ENCODE measurements at places on chromosomes 13 and 19.

DNA sequence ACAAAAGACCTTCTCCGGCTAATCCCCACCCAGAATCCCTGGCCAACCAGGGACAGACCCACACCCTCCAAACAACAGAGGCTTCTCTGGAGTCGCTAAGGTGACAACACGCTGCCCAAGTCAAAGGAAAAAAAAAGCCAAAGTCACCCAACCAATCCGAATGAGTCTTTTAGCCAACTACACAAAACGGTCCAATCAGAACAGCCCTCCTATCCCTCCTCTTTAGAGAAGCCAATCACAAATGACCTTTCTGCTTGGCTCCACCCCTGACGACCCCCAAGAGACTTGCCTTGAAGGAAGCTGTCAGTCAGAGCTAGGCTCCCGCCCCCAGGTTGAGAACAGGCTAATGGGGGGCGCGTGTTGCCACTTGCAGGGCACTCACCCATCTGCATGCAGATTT is 6.6 kb upstream of the FBXW9 start:
- DNase-seq, result no peak

DNA sequence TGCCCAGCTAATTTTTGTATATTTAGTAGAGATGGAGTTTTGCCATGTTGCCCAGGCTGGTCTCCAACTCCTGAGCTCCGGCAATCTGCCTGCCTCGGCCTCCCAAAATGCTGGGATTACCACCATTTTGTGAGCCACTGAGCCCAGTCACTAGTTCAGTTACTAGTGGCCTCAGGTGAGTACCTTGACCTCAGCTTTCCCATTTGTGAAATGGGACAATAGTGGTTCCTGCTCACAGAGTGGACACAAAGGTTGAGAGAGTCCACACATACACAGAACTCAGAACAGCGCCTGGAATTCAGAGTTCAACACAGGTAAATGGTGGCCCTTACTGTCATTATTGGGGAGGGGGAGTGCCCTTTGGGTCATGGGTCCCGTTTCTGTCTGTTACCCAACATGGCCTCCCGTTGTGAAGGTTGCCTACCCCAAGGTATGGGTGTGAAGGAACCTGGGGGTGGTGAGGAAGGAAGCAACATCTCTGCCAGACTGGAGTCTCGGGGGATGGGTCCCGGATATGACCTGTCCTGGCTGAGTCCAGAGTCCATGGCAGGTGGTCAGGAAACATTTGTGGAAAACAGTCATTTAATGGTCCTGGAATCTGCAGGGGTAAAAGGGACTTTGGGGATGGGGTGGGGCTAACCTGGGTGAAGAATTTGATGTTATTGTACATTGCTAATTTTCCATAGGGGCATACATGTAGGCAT is 11.7 kb upstream of the IRGC start:
- no peak for DNase-seq

GRCh38 chr13:99969453-99969918 is 2.1 kb downstream of the ZIC5 start:
- DNase-seq, result no peak

DNA sequence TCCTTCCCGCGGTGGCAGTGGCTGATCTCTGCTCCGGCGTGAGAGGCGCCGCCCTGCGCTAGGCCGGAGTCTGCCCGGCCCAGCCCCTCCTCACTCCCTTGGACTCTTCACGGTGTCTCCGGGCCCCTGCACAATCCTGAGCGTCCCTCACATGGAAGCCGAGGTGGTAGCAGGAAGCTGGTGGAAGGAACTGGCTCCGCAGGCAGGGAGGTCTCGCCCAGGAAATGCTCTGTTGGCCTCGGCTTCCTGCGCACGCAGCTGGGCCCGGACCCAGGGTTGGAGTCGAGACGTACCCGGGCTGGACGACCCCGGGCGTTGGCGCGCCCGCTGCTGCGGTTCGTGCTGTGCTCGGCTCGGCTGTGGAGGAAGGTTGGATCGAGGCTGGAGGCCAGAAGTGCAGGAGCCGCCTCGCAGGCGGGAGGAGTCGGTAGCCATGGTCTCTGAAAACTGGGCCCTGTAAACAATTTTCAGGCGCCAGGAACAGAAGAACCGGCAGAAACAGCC is 46.3 kb downstream of the ZNF724 start:
- DNase-seq, result no peak

GRCh38 chr19:13006431-13007281 is 11.4 kb downstream of the NFIX start:
- no peak for DNase-seq

DNA sequence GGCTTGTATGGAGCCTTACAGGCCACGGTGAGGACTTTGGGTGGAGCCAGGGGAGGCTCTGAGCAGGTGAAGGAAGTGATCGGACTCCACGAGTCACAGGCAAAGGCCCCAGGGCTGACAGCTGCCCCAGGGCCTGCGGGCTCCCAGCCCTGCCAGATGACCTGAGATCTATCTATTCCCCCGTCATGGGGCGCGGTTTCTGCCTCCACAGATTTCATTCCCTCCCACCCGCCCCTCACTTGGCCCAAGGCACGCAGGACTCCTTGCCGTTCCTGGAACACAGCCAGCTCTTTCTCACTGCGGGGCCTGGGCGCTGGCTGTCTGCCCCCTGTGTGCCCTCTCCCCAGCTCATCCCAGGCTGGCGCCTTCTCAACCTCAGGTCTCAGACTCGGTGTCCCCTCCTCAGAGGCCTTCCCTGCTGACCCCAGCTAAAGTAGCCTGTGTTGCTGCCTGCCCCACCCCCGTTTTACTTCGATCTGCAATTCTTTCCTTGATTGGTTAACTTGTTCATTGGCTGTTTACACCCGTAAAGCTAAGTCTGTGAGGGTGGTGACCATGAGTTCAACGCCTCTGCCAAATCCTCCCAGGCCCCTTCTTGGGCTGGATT is 13.9 kb upstream of the PAK4 start:
- DNase-seq, result no peak

DNA sequence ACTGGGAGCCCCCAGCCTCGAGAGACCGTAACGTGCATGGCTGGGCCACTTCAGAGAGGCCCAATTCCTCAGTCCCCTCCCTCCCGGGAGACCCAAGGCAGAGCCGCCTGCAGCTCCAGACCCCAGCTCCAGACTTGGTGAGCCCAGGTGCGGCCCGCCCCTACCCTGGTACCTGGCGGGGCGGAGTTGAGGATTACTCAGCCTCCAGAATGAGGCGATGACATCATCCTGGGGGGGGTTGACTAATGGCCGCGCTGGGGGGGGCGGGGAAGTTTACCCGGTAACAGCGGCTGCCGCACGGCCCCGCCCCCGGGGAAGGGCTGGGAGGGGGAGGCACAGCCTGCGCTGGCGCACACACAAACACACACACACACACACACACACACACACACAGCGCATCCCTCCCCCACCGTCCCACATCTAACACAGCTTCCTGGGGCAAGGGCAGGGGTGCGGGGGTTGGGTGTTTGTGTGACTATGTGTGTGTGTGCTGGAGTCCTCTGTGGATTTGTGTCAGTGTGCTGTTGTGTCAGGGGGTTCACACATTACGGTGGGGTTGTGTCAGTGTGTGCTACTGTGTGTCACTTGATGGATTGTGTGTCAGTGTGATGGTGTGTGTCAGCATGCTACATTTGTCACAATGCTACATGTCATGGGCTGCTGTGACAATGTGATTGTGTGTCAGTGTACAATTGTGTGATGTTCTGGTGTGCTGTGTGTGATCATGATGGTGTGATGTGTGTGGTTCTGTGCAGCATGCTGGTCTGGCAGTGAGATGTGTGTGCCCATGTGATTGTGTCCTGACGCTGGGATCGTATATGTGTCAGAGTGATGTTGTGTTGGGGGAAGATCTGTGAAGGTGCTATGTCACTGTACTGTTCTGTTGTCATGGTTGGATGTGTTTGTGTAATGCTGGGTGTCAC is 10.3 kb upstream of the BBC3 start:
- no peak for DNase-seq

DNA sequence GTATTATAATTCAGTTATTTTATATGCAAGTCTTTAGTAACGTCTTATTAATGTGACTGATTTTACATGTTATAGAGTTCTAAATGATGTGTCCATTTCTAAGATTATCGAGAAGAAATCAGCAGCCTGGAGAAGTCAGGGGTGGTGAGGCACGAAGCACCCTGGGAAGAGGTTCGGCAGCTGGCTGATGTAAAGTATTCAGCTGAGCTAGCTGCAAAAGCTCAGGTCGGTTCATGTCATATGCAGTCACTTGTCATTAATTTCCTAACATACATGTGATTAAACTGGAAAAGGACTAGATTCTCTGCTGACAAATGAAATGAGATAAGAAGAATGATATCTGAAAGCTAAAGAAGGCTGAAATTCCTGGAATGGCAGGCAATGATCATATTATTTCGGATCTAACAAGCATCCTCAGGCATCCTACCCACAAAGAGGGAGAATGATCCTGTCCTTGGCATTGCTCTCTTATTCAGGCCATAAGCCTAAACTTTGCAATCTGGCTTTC is 383.0 kb upstream of the SLITRK1 start:
- no peak for DNase-seq

- DNase-seq, result no peak
Measured at GRCh38 chr13:95343944-95344343, 42.7 kb upstream of the ABCC4 start.

DNA sequence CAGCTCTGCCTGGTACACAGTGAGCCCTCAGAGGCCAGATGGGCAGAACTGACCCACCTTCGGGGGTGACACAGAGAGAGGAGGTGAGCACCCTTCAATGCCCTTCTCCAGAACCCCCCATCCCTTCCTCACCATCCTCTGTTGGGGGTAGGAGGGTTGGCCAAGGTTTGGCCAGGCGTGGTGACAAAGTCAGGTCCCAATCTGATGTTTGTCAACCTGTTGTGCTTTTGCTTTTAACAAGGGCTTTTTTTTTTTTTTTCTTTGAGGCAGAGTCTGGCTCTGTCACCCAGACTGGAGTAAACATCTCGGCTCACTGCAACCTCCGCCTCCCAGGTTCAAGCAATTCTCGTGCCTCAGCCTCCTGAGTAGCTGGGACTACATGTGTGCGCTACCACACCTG is 7.3 kb downstream of the PTGIR start:
- DNase-seq, result no peak

DNA sequence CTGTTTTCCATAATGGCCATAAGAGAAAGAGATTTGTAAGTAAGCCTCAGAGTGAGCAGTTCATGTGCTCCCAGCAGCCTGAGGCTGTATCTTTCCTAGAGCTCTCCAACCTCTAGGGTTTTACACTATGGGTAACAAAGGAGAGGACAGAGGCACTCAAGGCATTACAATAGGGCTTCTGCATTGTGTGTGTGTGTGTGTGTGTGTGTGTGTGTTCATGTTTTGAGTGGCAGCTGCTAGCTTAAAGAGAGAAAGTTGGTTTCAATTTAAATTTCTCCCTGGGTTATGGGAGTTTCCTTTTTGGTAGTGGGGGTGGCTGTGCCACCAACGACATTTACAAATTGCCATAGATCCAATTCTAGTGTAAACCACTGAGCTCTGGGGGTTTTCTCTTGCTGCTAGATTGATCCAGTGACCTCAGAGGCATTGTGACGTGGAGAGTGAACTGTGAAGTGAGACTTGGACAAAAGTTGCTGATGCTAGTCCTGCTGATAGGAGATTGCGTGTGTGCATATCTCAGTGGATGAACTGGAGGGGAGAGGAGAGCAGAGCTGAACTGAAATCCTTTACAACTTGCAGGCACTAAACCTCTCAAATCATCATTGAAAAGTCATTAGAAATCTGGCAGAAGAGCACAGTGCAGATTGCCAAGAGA is 67.2 kb upstream of the OLFM4 start:
- DNase-seq, result no peak

GRCh38 chr19:7507884-7508283 is 8.0 kb upstream of the ZNF358 start:
- no peak for DNase-seq

DNA sequence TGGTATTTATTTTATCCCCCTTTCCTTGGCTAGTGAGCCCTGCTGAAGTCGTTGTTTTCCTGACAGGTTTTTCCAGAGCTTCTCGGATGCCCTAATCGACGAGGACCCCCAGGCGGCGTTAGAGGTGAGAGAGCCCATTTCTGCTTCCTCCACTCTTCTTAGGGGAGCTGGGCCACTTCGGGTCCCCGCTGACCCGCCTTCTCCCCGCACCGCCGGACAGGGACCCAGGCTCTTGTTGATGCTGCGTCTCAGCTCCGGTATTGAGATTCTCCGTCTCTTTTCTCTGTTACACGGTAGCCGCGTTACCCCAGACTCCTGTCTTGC is 306 bp downstream of the SUGT1 start:
- DNase-seq, result no peak

DNA sequence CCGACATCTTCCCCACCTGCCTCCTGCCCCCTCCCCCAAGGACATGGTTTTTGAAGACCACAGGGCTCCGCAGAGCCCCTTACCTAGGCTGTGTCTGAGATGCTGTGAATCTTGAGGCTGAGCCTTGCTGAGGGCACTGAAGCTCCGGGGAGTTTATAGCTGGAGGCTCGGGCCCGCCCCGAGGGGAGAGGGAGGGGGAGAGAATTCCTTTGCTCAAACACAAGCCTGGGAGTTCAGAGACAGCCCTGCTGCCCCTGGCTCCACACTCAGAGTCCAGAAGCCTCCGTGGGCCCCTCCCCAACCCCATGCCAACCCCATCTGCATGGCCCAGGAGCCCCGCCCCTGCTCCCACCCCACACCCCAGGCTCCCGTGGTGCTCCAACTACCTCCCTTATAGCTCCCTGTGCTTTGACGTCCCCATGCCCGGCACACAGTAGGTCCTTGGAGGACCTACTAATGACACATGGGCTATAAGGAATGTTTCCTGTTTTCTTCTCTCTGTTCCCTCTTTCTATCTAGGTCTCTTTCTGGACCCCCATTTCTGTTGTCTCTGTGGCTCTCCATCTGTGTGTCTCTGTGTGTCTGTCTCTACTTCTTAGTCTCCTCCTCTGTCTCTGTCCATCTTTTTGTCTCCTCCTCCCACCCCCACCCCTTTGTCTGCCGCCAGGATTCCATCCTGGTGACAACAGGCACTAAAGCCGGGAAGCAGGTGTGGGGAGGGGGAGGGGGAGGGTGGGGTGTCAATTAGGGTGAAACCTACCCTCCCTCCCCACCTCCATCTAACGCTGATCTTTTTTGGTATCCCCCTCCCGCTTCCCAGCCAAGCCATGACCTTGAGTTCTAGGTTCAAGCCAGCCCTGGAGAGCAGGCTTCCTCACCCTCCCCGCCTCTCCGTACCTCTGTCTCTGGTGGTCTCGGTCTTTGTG is at the start of gene TNNT1:
Gene TNNT1, minus strand, starts transcription at position 129 of the 926 bp plus-strand sequence. CDS start 2,049 bp downstream, outside the sequence.
- DNase-seq, result no peak

- DNase-seq, result no peak
Measured at GRCh38 chr19:2478756-2479555, 3.0 kb downstream of the GADD45B start.

DNA sequence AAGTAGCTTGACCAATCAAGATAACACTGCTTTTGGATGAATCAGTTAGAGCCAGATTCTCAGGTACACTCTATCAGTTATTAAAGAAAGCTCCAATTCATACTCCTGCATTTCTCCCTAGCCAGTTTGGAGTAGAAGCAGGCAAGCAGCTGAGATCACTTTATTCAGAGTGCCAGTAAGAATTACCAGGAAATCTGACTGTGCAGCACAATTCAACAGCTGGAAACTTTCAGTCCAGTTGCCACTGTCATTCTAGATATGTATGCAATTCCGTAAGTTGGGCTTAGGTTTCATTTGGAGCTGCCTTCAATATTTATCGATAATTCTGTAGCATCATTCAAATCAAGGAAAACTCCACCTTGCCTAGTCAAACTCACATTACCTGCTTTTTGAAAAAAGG is 2625.6 kb upstream of the PCDH20 start:
- DNase-seq, result no peak
